ENCODE measurements at places on chromosomes 12 and 14.

- DNase-seq, result no peak
Measured at GRCh38 chr14:60775296-60775695, 40.7 kb downstream of the MNAT1 start.

- no peak for DNase-seq
Measured at GRCh38 chr12:43982544-43982943, 146.7 kb downstream of the TMEM117 start.

DNA sequence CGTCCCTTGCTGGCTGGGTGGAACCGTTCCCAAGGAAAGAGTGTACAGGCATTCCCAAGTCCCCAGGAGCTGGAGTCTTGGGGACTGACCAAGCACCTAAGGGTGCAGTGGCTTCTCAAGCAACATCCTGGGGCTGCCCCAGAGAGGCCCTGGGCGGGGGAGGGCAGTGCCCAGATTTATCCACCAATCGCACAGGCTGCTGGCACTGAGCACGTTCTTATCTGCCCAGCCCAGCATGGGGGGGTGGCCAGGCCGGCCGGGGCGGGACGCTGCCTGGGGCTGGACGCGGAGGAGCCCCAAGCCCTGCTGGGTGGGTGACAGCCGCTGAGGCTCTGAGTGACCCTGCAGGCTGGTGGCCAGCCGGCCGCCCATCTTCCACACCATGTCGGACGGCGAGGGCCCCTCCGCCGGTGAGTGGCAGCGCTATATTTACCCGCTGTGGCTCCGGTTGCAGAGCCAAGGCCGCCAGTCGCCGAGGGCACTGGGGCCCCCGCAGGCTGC lies 53.4 kb downstream of the CYP46A1 start:
- no peak for DNase-seq

GRCh38 chr14:91732859-91733477 lies 1.1 kb upstream of the CATSPERB start:
- DNase-seq, result no peak

GRCh38 chr12:105466901-105467598 lies 136.6 kb downstream of the C12orf75 start:
- no peak for DNase-seq
